H9 (cell line): ENCODE measurements at places on chromosomes 5 and 9. TPM values are rescaled to one million over a fixed set of nuclear protein-coding genes. Genes with fewer than 3 reads are reported as not detected.

The CCL21 gene
- not detected in 2 replicates for total RNA-seq

The FCN2 gene
- not detected in 2 replicates for total RNA-seq

The LRRC70 gene
- 0.55 and 1.1 TPM in 2 replicates for total RNA-seq

The EDIL3 gene
- 61.0 and 61.9 TPM in 2 replicates for total RNA-seq

The ZER1 gene
- total RNA-seq, result 23.1 and 24.2 TPM in 2 replicates

The TOR4A gene
- 5.9 and 6.2 TPM in 2 replicates for total RNA-seq

The CD14 gene
- total RNA-seq, result 0.13 TPM in 1 of 2 replicates, not detected in the other

The PRSS3 gene
- not detected in 2 replicates for total RNA-seq

The ALDH1B1 gene
- total RNA-seq, result 49.6 and 51.5 TPM in 2 replicates

The C8G gene
- 0.96 and 1.3 TPM in 2 replicates for total RNA-seq

The CBY3 gene
- total RNA-seq, result 0.50 and 1.6 TPM in 2 replicates

The PCDHGC5 gene
- total RNA-seq, result 0.57 and 0.66 TPM in 2 replicates

The BAAT gene
- total RNA-seq, result 0.09 and 0.15 TPM in 2 replicates

The NPR2 gene
- 12.2 and 12.5 TPM in 2 replicates for total RNA-seq

The SLC31A2 gene
- 1.0 and 1.3 TPM in 2 replicates for total RNA-seq

The MEIKIN gene
- total RNA-seq, result not detected in 2 replicates

The ARHGEF39 gene
- 21.6 and 24.4 TPM in 2 replicates for total RNA-seq

The C9 gene
- total RNA-seq, result not detected in 2 replicates

The IFNA13 gene
- not detected in 2 replicates for total RNA-seq

The KLHL3 gene
- total RNA-seq, result 11.8 and 12.8 TPM in 2 replicates

The ADAMTSL1 gene
- total RNA-seq, result 1.2 and 1.5 TPM in 2 replicates

The AK8 gene
- 0.44 and 0.46 TPM in 2 replicates for total RNA-seq

The SEMA4D gene
- 41.8 and 47.2 TPM in 2 replicates for total RNA-seq

The JAKMIP2 gene
- 5.4 and 6.4 TPM in 2 replicates for total RNA-seq

The AFAP1L1 gene
- total RNA-seq, result 1.8 and 2.0 TPM in 2 replicates

The SOX30 gene
- 0.13 TPM in 1 of 2 replicates, not detected in the other for total RNA-seq

The SVEP1 gene
- 0.17 and 0.24 TPM in 2 replicates for total RNA-seq

The ANKRD31 gene
- total RNA-seq, result 0.11 and 0.13 TPM in 2 replicates

The CNTFR gene
- total RNA-seq, result 0.55 and 1.3 TPM in 2 replicates

The SLC28A3 gene
- total RNA-seq, result not detected in 2 replicates

The OR1J4 gene
- not detected in 2 replicates for total RNA-seq
